Right cardiac atrium (tissue), 5 donors: ENCODE measurements at places on chromosomes 7 and 10. TPM values are rescaled to one million over a fixed set of nuclear protein-coding genes. Genes with fewer than 3 reads are reported as not detected.

The NME8 gene
- not detected for total RNA-seq

The CPA4 gene
- not detected for total RNA-seq

The ZNF239 gene
- total RNA-seq, result 2.9 TPM

The SPDYE11 gene
- total RNA-seq, result not detected

- no peak for DNase-seq
These were observed 247.0 kb downstream of the WDR11 start for GRCh38 chr10:121098211-121098610.

DNA sequence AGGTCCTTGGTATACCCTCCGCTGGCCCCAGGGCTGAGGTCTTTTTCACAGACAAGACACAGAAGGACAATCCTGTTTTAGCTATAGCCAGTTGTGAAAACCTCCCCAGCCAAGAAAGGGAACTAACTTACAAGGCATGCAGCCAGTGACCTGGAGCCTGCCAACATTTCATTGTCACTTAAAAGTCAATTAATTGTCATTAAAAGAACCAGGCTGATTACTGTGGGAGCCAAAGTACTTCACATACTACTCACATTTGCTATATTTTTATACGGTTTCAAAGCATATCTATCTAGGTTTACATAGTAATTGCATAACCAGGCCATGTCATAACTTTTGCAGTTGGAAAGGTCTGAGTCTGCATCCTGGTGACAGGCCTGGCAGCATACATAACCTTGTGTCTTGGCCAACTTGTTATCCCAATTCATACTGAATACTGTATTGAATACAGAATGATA lies 31.1 kb downstream of the NRBF2 start:
- DNase-seq, result peak; percentile 58

DNA sequence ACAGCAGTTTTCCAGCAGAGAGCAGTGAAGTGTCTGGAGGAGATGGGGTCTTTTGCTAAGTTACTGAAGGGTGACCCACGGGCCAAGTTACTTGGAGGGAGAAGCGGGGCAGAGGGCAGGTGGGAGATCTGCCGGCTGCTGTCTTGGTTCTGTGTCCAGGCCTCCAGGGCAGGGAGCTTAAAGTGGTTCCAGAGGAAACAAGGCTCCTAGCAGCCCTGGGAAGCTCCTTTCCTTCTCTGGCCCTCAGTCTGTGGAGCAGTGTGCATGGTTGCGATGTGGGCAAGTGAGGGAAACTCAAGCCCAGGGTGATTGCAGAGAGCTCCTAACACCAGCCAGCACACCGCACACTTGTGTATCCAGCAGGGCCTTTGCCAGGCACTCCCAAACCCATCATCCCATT lies 6.3 kb downstream of the GHRHR start:
- no peak for DNase-seq

DNA sequence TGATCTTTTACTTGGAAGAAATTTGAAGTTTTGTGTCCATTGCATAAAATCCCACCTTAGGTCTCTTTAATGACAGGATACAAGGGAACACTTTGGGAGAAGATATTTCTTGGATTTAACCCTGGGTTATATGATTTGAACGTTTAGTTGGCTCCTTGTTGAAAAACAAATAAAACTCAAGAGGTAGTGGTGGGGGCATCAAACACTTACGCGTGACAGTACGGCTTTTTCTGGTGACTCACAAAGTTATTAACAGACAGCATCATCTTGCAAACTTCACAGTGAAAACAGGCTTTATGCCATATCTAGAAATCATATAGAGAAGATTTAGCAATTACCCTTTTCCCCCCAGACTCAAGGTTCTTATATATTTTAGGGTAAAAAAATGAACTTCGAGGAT lies 699 bp downstream of the NRAP start:
- no peak for DNase-seq

GRCh38 chr7:45867471-45867870 lies 5.4 kb downstream of the CCDC201 start:
- no peak for DNase-seq

DNA sequence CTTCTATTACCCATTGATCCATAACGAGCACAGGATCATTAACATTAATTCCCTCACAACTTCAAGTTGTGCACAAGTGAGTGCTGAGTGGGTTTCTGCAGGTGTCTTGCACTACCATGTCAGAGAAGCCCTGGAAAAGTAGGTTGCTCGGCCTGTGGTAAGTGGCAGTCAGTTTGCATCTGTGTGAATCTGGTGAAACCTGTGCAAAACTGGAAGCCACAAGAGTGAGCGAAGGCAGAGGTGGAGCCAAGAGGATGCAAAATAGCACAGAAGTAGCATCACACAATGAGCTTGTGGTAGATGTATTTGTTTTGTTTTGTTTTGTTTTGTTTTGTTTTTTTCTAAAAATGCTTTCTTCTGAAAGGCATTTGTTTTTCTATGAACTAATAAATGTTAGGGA lies 181.5 kb downstream of the THSD7A start:
- DNase-seq, result no peak

DNA sequence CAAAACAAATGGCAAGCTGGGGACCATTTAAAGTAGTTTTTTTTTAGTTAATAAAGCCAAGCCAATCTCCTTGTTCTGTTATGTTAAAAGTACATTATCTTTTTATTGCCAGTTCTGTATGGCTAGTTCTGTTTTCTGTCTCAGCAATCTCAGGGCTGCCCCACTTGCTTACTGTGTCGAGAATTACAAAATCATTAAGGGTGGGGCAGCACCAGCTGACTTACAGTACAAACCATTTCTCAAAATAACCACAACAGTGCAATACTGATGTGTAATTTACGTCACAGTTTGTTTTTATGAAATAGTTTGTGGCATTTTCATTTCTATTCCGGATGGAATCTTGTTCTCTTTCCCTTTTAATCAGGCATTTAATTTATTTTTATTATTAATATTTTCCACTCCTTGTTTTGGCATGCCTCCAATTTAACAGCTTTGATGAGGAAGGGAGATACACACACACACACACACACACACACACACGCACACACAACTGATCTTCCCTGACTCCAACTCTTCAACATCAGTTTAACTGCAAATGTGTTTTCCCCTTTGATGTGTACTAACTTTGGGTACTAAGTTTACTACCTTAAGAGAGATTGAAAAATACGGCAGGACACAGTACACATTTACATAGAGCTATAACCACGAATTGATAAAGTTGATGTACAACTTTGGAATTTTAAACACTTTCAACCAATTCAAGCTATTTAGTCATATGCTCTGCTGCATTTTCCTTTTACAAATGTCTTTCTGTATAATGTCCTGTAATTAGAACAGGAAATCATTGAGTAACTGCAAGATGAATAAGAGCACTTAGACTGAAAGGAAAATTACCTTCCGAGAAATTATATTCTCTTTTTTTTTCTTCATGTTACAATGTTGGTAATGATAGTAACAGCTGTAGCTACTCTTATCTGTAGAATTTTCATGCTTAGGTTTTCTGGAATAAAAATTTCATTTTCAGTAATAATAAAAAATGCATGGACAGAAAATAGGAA lies 91.5 kb downstream of the ARID5B start:
- DNase-seq, result peak; percentile 30

DNA sequence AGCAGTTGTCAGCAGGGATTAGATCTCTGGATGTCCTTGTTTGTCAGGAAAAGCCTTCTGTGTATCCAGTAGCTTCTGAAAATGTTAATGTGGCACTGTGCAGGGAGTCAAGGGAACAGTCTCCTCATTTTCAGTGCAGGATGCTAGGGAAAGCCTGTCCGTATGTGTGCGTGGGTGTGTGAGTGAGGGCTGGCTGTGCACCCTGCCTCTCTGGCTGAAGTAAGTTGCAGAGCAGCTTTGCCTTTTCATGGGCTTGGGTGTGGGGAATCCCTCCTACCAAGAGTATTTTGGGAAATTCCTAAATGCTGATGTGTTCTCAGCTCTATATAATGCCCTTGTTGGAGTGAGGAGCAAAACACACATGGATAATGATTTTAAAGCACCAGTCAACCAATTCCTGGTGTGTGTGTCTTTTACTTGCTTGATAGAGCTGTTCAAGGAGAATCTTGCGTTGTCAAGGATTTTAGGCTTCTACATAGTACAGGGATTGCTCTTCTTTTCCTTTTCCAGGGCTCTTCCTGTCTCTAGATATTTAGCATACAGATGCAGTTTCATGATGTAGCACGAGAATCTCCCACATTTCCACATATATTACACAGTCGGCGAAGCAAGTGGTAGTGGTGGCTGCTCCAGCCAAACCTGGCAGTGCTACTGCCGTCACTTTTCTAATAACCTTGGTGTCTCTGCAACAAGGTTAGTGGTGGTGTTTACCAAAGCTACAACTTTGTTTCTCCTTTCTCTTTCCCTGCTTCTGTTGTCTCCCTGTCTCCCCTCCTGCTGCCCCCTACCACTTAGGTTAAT lies 92.8 kb downstream of the MCU start:
- DNase-seq, result peak; percentile 75

GRCh38 chr7:118041251-118041878 lies 142.6 kb upstream of the LSM8 start:
- no peak for DNase-seq

DNA sequence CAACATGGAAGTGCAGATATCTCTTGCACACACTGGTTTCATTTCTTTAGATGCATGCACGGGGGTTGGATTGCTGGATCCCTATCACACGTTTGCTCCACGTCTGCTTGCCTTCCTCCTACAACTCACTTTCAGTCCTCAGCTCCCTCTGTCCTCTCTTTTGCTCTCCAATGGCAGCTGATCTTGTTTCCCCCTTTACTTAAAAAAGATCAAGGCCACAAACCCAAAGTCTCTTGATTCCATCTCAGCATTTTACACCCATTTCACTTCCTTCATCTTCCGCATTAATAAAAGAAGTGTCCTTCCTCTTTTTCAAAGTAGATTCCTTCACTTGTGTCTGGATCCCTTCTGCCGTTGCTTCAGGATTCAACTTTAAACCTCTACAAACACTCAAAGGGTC lies 245.2 kb downstream of the DOCK4 start:
- DNase-seq, result no peak

DNA sequence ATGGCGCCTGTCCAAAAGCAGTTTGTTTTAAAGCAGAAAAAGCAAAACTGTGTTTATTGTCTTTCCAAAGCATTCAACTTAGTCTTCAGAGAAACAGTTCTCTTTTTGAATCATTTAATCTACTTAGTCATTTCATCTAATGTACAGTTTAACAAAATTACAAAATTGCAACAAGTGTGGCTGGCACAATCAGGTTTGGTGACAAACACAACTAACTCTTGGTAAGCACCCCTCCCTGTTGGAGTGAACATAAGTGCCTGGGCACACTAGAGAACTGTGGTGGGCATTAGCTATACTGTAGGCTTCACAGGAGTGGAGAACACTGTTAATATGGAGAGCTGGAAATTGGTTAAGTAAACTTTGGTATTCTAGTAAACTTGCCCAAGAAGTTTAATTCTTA lies 6.9 kb downstream of the CREM start:
- no peak for DNase-seq

- DNase-seq, result no peak
These were observed 108.2 kb downstream of the ANKRD61 start for GRCh38 chr7:6139189-6139996.

DNA sequence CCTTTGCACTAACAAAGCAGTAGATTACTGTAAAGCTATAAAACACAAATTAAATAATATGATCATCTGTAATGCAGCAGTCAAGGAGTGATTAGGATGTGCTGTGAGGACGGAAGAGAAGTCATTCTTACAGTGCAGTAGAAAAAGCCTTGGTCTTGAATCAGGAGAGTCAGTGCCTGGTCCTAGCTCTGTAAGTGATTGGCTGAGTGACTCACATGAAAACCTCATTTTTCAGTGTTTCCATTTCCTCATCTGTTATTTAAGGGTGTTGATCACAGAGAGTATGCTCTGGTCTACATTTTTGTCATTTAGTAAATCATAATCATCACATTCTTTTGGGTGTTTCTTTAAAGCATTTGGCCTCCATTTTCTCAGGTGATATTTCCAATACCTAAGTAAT lies 717.8 kb downstream of the LRMDA start:
- DNase-seq, result no peak

DNA sequence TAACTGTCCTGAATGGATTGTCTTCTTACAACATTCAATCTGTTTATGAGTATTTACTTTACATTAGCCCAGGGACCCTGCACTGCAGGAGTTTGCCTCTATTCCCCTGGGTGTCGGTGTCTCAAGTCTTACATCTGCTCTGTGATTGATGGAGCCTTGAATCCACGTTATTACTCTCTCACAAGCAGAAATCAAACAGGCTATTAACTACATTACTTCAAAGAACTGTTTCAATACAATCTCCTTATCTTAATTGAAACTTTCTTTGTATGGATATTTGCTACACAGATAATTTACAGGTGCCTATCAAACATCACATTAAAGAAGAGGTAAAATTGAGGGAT lies 3.1 kb upstream of the ARID5B start:
- DNase-seq, result no peak

DNA sequence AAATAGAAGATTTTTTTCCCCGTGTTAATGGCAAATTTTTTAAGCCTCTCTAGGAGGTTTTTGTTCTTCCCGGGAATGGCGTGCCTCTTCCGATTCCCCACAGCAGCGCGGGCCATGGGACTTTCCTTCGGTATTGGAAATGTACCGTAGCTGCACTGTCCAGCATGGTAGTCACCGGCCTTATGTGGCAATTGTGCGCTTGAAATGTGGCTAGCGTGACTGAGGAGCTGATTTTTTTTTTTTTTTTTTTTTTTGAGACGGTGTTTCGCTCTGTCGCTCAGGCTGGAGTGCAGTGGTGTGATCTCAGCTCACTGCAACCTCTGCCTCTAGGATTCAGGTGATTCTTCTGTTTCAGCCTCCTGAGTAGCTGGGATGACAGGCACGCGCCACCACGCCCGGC lies 938 bp upstream of the TCTN3 start:
- peak; percentile 28 for DNase-seq

DNA sequence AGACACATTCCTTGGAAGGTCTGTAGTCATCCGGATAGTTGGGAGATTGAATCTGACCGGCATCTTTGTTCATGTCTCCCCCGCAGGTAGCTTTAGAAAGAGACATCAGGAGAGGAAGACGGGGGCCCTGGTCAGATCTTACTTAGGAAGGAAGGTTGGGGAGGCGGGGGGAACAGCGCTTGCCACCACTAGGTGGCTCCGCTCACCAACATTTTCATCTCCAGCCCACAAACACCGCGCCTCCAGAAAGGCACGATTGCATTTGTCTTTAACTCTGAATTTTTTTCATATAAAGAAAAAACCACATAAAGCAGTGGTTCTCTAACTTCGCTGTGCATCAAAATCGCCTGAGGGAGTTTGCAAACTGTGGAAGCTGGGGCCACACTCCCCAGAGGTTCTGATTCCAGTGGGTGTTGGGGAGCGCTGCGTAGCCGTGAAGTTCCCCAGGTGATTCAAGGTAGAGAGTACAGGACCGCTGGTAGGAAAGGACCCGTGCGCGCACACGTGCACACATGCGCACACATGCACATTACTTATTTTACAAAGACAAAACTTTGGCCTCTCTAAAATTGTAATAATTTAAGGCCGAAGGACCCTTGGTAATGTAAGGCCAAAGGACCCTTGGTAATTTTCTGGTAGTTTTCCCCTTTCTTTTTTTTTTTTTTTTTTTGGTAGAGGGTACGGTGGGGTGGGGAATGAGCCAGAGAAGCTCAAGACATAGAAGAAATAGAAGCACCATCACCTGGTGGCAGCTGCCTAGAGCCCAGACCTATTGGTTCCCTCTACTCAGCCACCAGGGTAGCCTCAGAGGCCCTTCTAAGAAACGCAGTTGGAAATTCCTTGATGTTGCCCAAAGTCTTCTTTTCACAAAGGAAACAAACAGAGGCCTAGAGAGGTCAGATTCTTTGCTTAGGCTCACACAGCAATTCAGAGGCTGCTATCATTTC lies 37.4 kb upstream of the OPALIN start:
- DNase-seq, result peak; percentile 60

- no peak for DNase-seq
These were observed 288.4 kb upstream of the LRRTM3 start for GRCh38 chr10:66637273-66638036.

- no peak for DNase-seq
These were observed 26.6 kb downstream of the ARHGAP21 start for GRCh38 chr10:24697080-24697479.

- no peak for DNase-seq
These were observed 195.4 kb upstream of the ZMIZ1 start for GRCh38 chr10:78873413-78873812.
